ENCODE measurements at places on chromosomes 2 and 18.
A peak's percentile ranks its signal among the peaks of the same experiment; 100 is the strongest.

- no peak for DNase-seq
These were observed 916 bp downstream of the CETN1 start for GRCh38 chr18:581096-581495.

DNA sequence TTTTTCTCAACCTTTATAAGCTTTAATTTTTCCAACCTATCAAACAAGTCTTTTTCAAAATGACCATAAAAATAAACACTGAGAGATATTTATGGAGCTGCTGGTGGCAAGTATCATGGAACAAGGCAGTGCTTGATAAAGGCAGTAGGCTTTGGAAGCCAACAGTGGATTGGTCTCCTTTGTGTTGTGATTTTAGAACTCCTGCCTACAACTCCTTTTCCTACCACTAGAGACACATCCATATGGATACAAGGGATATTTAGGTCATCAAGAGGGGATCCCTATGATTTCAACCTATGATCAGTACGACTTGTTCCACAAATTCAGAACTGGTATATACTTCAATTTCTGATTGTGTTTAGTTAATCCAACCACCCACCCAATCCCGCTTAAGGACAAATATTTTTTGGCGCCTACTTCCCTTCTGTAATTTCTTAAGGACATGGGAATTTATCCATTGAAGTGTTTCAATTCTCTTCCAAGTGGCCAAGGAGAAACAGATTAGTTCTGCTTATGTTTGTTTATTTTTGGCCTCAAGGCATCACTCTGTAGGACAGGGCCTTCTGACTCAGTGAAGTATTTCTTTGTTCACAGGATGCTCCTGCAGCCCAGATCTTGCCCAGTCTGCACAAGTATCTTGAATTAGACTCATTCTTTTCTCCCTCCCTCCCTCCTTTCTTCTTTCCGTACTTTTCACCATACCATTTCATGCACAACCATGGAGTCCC lies 2119.6 kb upstream of the PIK3C3 start:
- DNase-seq, result no peak

DNA sequence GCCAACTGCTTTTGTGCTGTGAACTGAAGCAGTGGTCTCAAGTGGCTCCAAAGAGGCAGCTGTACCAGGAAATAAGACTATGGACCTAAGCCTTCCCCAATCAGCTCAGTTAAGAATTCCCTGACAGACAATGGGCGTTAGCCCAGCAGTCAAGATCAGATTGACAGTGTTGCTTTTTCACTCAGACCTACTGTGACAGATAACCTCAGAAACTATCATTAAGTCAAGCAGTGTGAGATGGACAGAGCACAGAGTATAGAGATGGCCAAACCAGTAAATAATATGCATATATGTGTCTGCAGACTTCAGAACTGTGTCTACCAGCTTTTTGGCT lies 215.3 kb downstream of the ZFP36L2 start:
- no peak for DNase-seq

GRCh38 chr18:21803495-21803894 lies 62.9 kb downstream of the MIB1 start:
- no peak for DNase-seq

DNA sequence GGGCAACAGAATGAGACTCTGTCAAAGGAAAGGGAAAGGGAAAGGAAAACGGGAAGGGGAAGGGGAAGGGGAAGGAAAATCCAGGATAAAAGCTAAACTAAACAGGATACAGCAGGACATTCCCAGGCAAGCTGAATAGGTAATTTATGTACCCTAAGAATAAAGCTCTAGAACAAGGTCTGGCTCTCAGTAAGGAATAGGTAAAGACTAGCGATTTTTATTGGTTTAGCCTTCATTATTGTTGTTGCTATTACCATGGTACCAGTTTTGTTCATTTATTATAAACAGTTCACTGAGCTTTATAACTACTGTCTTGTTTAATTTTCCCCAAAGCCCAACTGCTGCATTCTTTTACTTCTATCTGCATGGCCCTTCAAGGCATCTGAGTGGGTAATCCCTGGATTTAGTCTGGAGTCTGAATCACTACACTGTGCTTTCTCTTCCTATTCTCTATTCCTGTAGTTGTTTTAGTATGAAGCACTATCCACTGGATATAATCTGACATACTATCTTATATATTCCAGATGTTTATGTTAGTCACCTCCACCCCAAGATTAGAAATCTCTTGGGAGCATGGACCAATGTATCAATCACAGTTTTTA lies 127.1 kb upstream of the TANK start:
- no peak for DNase-seq

DNA sequence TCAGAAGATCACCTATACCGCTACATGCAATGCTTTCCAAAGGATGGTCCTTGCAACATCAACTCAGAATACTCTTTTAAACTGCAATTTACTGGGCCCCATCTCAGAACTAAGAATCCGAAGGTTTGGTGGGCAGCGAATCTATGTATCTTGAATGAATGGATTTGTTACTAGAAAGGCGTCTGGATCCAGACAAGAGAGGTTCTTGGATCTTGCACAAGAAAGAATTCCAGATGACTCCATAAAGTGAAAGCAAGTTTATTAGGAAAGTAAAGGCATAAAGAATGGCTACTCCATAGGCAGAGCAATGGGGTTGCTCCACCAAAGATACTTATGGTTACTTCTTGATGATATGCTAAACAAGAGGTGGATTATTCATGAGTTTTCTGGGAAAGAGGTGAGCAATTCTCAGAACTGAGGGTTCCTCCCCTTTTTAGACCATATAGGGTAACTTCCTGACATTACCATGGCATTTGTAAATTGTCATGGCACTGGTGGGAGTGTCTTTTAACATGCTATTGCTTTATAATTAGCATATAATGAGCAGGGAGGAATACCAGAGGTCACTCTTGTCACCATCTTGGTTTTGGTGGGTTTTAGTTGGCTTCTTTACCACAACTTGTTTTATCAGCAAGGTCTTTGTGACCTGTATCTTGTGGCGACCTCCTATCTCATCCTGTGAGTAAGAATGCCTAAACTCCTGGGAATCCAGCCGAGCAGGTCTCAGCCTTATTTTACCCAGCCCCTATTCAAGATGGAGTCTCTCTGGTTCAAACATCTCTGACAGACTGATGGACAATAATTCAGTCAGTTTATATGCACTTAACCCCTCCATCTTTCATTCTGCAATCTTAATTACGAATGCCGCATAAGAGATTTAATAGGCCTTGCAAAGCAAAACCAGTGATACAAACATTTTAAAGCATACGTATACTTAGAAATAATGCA lies 7.5 kb upstream of the RMDN2 start:
- DNase-seq, result no peak

DNA sequence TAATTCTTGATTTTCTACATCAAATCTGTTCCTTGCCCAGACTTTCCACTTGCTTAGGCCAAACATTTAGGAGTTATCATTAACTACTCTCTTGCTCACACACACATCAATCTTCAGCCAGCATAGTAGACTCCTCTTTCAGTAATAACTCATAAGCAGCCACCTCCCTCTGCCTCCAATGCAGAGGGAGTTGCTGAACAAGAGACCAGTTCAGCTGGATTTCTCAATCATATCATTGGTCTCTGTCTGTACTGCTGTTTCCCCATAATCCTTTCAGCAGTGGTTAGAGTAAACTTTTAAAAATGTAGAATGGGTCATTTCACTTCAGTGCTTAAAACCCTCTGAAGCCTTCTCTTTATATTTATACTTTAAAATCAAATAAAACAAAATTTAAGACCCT lies 112.9 kb downstream of the SLC39A10 start:
- no peak for DNase-seq

DNA sequence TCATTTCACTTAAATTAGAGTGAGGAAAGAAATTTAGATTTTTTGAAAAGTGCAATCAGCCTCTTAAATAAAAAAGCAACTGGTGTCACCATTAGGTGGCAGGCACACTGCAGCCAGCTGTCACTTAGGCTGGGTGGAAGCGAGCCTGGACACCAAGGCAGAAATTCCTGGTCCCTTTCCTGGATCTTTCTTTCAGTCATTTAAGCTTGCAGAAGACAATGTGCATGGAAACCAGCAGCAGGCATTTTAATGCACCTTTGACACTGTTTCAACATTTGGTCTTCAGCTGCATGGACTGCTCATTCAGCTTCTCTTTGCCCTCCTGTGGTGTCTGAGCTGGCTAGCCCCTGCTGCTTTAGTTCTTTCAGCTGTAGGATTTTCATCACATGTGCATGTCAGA lies 61.0 kb downstream of the AQP4 start:
- no peak for DNase-seq

DNA sequence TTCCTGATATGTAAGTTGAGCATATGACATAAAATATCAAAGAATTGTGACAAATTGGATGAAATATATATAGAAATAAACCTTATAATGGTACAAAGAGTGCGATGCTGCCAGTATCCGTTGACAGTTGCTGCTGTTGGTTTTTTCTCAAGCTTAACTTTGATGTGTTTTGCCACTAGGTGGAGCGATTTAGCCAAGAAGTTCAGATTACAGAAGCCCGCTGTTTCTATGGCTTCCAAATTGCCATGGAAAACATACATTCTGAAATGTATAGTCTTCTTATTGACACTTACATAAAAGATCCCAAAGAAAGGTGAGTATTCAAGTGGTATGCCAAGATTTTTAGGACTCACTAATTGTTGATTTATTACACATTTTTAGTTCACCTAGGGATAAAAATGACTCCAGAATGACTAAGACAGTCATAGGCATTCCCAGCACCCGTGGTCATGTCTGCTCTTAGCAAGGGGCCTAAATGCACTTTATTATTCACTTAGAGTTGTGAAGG lies 2.1 kb downstream of the RRM2 start:
- no peak for DNase-seq

DNA sequence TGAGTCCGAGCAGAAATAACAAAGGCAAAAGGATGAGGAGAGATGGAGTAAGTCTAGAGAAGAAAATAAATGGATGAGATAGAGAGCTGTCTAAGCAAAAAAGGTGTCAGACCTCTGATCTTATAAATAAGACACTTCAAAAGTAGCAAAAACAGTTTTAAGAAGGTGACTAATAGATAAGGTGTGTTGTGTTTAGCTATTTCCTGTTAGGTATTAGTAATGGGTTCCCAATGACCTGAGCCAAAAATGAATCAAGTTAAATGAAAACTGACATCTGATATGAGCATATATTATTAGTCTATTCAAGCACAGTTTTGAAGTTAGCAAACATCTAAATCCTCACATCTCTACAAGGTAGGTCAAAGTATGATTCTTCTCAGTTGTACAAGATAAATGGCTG lies 10.6 kb downstream of the SUPT7L start:
- no peak for DNase-seq

- DNase-seq, result peak; percentile 98
These were observed at the start of gene PNO1 for GRCh38 chr2:68157402-68158133. PNO1 (plus strand) TSS chr2:68157888; CDS start chr2:68157935, 47 bp downstream.

- DNase-seq, result no peak
These were observed 1.6 kb upstream of the MARCHF7 start for GRCh38 chr2:159710601-159711180.

GRCh38 chr2:179139506-179139905 lies 89.6 kb upstream of the CCDC141 start:
- no peak for DNase-seq

DNA sequence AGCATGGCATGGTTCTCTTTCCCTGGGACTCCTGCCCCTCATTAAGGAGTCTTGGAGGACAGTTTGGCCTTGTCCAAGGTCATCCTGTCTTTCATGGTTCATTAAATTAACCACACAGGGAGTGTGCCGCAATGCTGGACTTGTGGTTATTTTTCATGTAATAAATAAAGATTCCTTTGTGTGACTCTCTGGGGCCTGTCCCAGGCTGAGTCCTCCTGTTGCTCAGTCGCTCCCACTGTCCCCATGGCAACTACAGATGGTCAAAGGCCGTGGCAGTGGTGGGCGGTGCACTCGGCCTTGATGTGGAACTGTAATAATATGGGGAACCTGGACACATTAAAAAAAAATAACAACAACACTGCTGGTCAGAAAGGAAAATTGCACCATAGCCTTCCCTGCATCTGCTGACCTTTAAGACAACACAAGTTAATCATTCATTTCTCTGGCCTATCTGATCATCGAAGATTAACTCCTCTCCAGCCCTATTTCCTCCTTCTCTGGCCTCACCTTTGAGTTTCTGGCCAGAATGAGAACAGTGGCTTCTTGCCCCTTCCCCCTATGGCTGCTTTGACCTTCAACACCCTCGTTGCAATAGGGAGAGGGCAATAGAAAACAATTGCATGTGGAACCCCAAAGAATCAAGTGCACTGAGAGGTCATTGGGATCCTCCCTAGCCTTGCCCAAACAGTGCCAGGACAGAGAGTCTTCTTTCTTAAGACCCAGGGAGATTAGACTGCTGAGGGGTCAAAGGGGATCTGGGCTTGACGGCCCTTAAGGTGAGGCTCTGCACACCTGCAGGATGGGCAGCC lies 44.7 kb downstream of the PSD4 start:
- no peak for DNase-seq

Data from activated CD8-positive, alpha-beta memory T cell treated with anti-CD3 and anti-CD28 coated beads, Interleukin-2, amount 50 U/mL, for 4 hours (primary cell).